ENCODE measurements at places on chromosomes 1 and 21. TPM values are rescaled to one million over a fixed set of nuclear protein-coding genes. Genes with fewer than 3 reads are reported as not detected.

TRIM45 gene
- polyA plus RNA-seq = 7.4 TPM

OR2L3 gene
- 0.02 TPM for polyA plus RNA-seq

GRCh38 chr1:153774780-153775457 is at the start of gene SLC27A3:
Gene SLC27A3 (plus strand): TSS chr1:153775407. CDS start chr1:153775498, 91 bp downstream.
- no peaks in the 10 kb centered on the region for H3K27me3 ChIP-seq
- H3K4me3 ChIP-seq = peak within 1 kb of the TSS; percentile 67
- no peak within 1 kb of the TSS for H3K27ac ChIP-seq
- H3K36me3 ChIP-seq = peaks cover 39% of the 10 kb centered on the region

DNA sequence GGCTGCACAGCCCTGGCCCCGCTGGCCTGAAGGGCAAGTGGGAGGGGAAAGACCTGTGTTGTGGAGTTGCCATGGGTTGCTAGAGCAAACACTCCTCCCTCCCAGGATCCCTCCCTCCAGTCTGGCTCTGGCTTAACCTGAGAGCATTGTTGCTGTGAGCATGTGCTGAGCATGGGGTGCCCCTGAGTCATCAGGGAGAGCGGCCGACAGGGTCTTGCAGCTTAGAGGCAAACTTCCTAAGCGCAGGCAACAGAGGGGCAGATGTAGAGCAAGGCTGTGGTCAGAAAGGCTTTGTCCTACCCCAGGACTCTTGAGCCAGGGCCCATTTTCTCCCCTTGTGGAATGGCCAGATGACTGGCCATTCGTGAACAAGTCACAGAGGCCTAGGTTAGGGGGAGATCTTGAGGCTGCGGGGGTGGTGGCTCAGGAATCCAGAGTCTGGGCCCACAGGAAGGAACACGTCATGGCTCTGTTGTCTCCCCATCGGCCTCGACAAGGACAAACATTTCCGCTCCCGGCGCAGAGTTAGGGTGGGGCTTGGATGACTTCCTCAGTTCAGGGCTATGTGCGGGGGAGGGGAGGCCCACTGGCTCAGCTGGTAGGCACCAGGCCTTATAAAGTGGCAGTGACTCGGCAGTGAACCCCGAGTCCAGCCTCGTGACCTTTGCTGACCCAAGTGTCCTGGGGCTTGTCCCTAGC is 362 bp upstream of the DYNLT4 start:
- H3K27me3 ChIP-seq = no peaks in the 10 kb centered on the region
- peaks cover 54% of the 10 kb centered on the region for H3K4me1 ChIP-seq
- H3K27ac ChIP-seq = peak overlapping the region; percentile 100

- H3K36me3 ChIP-seq = no peaks in the 10 kb centered on the region
- no peak overlapping the region for H3K27ac ChIP-seq
- no peak overlapping the region for H3K4me3 ChIP-seq
- H3K27me3 ChIP-seq = no peaks in the 10 kb centered on the region
- peaks cover 11% of the 10 kb centered on the region for H3K4me1 ChIP-seq
- no peak for DNase-seq
Measured at GRCh38 chr1:63983391-63984256, 209.8 kb downstream of the ROR1 start.

C1QTNF12 gene
- not detected for polyA plus RNA-seq

GRCh38 chr1:3368711-3369445 is 85.6 kb upstream of the ARHGEF16 start:
- no peaks in the 10 kb centered on the region for H3K4me1 ChIP-seq
- no peak overlapping the region for H3K27ac ChIP-seq
- H3K36me3 ChIP-seq = no peaks in the 10 kb centered on the region
- no peak overlapping the region for H3K4me3 ChIP-seq
- H3K27me3 ChIP-seq = peaks cover 18% of the 10 kb centered on the region

DNA sequence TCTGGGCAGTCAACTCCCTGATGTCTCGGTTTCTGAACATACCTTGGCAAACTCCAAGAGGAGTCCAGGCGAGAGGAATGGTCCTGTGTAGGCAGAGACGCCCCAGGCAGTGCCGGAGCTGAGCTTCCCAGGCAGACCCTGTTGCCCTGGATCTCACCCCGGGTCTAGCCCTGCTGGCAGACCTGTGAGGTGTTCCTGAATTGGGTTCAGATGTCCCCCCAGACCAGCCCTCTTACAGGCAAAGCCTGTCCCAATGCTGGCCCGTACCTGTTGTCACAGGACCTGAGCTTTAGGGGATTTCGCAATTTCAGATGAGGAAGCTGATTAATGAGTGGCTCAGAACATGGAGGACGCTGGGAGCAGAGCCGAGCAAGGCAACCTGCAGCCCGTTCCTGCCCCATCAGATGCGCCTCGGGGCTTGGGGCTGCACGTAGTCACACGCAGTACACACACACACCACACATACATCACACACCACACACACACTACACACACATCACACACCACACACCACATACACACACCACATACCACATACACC is 38.5 kb upstream of the PDE9A start:
- DNase-seq = peak; percentile 60
- H3K36me3 ChIP-seq = no peaks in the 10 kb centered on the region
- no peaks in the 10 kb centered on the region for H3K4me1 ChIP-seq
- no peaks in the 10 kb centered on the region for H3K27me3 ChIP-seq
- H3K4me3 ChIP-seq = no peak overlapping the region

ATP1A2 gene
- 0.07 TPM for polyA plus RNA-seq

GRCh38 chr21:40562242-40563002 is 284.5 kb downstream of the DSCAM start:
- H3K4me3 ChIP-seq = no peak overlapping the region
- H3K27me3 ChIP-seq = no peaks in the 10 kb centered on the region
- H3K4me1 ChIP-seq = peaks cover 3% of the 10 kb centered on the region

DNA sequence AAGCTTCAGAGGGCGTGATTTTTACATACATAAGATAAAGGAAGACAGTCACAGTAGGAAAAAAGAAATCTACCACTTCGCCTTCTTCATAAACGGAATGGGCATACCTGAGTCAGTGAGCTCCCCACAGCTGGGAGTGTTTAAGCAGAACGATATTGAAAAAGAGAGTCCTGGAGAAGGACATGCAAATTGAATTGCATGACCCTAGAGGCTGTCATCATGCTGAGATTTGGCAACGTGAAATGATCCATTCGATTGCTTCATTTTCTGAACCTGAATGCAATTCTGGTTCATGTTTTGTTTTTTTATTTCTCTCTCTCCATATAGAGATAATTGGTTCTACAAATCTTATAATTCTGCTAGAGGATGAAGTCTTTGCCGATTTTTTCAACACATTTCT is 3.7 kb downstream of the RGSL1 start:
- H3K27ac ChIP-seq = no peak overlapping the region
- no peaks in the 10 kb centered on the region for H3K27me3 ChIP-seq
- no peaks in the 10 kb centered on the region for H3K4me1 ChIP-seq
- no peak for DNase-seq
- no peaks in the 10 kb centered on the region for H3K36me3 ChIP-seq
- H3K4me3 ChIP-seq = no peak overlapping the region

- H3K4me3 ChIP-seq = no peak overlapping the region
- no peaks in the 10 kb centered on the region for H3K4me1 ChIP-seq
- H3K36me3 ChIP-seq = no peaks in the 10 kb centered on the region
- DNase-seq = no peak
- H3K27me3 ChIP-seq = no peaks in the 10 kb centered on the region
- H3K27ac ChIP-seq = no peak overlapping the region
Measured at GRCh38 chr1:232471250-232471649, 158.7 kb downstream of the SIPA1L2 start.

ACTL8 gene
- not detected for polyA plus RNA-seq

AIDA gene
- 31.7 TPM for polyA plus RNA-seq

DNA sequence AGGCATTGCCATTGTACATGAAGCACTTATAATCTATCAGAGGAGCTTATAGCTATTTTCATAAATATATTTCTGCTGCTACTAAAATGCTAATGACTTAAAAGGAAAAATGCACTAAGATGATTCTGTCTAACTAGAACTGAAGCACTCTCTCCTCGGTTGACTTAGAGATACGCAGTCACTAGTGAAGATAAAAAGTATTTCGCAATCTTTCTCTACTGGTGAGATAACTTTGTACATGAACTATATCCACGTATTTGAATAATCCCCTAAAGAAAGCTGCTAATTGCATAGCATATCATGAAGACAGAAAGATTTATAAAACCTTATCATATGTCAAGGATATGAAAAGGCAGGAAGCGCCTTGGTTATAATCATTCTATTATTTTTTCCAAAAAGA is 658.1 kb upstream of the PRMT6 start:
- no peak overlapping the region for H3K4me3 ChIP-seq
- no peak for DNase-seq
- no peak overlapping the region for H3K27ac ChIP-seq
- H3K36me3 ChIP-seq = no peaks in the 10 kb centered on the region

DNA sequence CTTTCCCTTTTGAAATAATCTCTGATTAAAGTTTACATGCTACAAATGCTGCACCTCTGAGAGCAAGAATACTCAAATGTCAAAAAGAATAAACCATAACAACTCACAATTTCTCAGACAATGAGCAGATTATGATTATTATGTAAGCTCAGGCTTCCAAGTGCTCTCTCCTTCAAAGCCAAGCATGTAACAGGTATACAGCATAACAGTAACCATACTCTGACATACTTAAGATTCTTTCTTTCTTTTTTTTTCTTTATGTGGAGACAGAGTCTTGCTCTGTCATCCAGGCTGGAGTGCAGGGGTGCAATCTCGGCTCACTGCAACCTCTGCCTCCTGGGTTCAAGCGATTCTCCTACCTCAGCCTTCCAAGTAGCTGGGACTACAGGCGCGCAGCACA is 155.4 kb downstream of the EIF4G3 start:
- H3K4me1 ChIP-seq = peaks cover 11% of the 10 kb centered on the region
- DNase-seq = no peak

DNA sequence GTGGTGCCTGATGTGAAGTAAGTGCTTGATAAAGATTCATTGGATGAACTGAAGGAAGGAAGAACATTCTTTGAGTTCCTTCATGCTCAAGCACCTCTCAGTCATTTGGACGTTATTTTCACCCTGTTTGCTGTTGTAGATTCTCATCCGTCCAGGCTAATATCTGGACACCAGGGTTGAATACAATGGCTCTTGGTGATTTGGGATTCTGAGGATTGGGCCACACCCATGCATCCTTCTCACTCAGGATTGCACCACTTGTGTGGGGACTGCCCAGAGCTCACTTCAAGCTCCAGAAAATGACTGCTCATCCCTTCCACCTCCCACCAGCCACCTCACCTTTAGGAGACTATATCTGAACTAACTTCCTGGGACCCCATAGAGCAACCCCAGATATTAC is 117.1 kb upstream of the IPO9 start:
- no peak for DNase-seq
- H3K4me1 ChIP-seq = peaks cover 69% of the 10 kb centered on the region
- peaks cover 6% of the 10 kb centered on the region for H3K36me3 ChIP-seq
- H3K27me3 ChIP-seq = no peaks in the 10 kb centered on the region

EPS15 gene
- polyA plus RNA-seq = 17.0 TPM

Measured in SK-N-SH (cell line).